Retinal pigment epithelial cell (primary cell): ENCODE measurements at places on chromosomes 4 and X.

DNA sequence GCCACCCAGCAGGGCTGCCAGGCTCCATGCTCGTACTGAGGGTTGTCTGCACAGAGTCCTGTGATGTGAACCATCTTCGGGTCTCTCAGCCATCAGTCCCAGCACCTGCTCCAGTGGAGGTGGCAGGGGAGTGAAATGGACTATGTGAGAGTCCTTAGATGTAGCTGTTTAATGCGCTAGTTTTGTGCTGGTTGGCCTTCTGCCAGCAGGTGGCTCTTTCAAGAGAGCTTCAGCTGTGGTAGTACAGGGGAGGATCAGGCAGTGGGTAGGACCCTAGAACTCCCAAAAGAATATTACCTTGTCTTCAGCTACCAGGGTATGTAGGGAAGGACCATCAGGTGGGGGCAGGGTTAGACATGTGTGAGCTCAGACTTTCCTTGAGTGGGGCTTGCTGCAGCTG, 1066.0 kb downstream of the GLUD2 start:
- no peak for DNase-seq

DNA sequence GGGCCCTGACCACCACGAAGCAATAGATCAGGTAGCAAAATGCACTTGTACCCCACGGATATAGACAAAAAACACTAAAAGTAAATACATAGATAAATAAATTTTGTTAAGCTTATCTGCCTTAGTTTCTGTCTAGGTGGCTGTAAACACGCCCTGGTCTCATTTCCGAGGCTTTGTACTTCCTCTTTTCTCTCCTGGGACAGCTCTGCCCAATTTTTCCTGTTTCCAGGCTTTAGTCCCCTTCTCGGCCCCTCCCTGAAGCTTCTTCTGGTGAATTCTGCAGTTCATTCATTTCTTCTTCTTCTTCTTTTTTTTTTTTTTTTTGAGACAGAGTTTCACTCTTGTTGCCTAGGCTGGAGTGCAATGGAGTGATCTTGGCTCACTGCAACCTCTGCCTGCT, 73.4 kb upstream of the STOX2 start:
- no peak for DNase-seq

DNA sequence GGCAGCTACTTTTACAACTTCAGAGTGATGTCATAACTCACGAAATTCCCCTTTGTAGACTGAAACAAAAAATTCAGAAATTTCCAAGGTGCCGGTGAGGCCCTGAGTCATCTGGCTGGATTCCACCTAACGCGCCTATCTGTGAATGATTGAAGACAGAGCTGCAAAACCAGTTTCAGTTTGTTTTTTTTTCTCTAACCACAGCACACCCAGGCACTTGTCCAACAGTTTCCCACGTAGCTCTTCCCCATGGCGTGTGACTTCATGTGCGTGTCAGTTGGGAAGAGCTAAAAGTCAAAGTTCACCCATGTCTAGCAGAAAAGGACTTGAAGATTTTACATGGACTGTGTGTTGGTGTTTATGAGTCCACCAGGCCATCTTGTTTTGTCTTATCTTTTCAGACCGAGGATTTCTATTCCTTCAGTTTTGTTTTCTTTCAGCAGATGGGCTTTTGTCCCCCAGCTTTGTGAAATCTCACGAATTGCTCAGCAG, 16.4 kb downstream of the TCEANC start:
- peak; percentile 54 for DNase-seq

DNA sequence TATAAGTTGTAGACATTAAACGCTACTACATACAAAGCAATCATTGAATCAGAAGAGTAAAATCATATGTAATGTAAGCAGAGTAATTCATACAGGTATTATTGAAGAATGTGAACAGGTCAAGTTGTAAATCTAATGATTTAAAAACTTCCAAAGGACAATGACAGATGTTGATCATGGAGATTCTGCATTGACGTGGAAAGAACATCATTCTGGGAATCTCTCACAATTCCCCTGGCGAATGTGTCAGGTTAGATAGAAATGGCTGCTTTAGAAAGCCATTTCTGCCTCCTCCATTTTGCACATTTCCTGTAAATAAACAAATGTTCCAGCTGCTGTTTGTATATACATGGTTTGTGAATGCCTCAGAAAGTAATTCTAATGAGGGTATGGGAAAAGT, 719.4 kb downstream of the ADGRL3 start:
- DNase-seq, result no peak

DNA sequence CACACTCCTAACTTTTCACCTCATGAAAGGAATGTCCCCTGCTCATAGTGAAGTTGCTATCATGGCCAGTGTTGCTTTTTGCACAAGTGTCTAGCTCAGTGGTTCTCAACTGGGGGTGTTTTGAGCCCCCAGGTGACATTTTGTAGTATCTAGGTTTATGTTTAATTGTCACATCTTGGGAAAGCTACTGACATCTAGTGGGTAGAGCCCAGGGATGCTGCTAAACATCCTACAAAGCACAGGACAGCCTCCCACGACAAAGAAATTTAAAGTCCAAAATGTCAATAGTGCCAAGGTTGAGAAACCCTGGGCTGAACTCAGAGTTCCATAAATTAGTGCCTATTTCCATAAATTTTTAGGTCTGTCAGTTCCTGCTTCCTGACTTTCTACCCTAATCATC, 70.7 kb upstream of the HCCS start:
- DNase-seq, result no peak

DNA sequence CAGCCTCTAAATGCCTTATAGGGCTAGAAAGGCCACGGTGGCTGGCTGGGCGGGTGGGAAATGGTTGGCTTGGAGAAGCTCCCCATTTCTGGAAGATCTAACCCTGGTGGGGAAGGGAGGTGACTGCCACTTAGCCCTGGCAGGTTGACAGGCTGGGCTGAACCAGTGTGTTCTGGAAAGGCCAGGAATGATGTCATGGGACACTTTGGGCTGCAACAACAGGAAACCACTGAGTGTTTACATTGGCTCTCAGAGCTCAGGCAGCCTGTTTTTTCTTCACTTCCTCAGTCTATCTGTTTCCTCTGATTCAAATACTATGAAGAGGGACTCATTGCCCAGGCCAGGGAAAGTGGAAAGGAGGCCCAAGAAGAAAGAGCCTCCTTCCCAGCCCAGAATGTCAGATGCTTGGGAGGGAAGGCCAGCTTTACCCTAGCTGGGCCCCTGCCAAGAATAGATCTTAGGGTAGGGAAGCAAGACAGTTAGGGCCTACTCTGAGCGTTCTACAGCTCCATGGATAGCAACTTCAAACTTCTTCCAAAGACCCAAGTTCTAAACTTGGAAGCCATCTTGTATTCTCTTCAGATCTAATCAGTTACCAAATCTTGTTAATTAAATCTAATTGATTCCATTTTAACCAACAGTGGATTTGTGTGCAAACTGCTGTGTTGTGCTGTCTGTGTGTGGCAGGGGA, 65.8 kb upstream of the MSN start:
- DNase-seq, result no peak

GRCh38 chr4:35982318-35982717, 262.0 kb downstream of the ARAP2 start:
- no peak for DNase-seq

DNA sequence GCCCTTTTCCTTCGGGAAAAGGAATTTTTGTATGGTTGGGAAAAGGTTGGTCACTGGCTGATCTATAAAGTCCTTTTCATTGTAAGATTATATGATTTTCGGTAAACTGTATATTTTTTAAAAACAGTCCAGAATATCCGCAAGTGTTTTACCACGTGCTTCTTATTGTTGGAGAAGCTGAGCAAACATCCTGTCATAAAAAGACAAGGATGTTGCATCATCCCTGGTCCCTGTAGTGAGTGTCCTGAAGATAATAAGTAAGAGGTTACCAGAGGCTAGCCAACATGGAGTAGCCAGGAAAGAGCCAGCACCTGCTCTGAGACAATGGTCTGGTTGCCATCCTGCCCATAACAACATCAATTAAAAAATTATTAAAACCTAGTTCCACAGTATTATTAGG, 5.1 kb downstream of the CXCL9 start:
- DNase-seq, result no peak

DNA sequence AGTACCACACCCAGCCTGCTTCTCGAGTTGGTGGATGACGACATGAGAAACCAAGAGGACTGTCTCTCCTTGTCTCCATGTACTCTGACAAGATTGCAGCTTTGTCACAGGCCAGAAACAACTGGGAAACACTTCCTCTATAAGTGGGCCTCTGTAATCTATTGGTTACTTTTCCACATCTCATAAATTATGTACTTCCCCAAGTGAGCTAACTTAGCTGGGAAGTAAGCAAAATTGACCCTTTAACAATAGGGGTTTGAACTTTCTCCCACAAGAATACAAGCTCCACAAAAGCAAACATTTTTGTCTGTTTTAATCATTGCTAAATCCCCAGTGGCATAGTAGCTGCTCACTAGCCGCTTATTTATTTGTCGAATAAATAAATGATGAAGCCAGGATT, 14.1 kb upstream of the USO1 start:
- no peak for DNase-seq

DNA sequence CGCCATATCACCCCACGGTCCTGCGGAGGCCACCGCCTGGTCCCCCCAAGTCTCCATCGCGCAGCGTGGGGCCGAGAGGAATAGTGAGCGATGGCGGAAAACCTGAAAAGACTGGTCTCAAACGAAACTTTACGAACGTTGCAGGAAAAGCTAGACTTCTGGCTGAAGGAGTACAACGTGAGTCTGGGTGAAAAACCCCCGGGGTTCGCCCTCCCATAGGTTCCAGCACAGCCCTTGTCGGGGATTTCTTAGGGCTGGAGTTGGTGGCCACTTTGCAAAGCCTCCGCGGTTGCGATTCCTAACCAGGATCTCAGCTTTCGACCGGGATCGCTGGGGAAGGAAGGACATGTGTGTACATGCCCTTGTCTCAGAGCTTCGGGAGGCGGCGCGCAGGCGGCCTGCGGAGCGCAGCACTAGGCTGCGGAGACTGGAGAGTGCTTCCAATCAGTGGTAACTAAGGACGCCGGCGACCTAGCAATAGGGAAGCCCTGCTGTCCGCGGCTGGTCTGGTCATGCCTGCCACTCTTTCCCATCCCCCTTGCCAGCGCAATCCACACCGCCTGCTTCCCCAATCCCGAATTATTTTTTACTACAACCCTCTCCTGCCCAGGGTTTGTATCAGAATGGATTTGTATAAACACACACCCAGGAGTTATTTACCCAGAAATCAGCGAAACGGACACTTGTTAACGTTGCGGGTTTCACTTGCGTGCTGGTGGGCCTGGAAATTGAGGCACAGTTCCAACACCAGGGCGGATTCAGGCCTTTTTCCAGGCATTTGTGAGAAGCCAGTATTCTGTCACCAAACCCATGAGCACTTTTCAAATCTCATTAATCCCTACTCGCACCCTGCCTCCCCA, 741 bp downstream of the SPATA18 start:
- peak; percentile 61 for DNase-seq

GRCh38 chrX:129779747-129780146, at the start of gene SASH3:
Gene SASH3, plus strand, starts transcription at chrX:129779949. Its CDS starts 149 bp downstream, at chrX:129780098.
- no peak for DNase-seq

DNA sequence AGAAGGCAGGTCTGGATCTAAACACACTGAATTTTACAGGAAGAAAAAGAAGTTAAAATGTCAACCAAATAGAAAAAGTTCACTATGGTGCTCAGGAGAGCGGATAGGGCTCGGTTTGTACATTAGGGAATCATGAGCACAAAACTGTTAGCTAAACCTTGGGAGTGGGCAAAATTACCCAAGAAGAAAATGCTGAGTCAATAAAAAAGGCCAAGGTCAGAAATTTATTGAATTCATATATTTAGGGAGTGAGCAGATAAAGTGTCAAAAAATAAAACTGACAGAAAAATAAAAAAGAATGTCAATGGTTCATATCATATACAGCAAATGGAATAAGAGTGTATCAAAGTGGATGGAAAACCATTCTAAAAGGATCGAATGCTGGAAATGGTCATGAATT, 452.5 kb upstream of the SMIM31 start:
- no peak for DNase-seq

- no peak for DNase-seq
Measured at GRCh38 chr4:168421671-168422070, 58.6 kb downstream of the DDX60L start.

DNA sequence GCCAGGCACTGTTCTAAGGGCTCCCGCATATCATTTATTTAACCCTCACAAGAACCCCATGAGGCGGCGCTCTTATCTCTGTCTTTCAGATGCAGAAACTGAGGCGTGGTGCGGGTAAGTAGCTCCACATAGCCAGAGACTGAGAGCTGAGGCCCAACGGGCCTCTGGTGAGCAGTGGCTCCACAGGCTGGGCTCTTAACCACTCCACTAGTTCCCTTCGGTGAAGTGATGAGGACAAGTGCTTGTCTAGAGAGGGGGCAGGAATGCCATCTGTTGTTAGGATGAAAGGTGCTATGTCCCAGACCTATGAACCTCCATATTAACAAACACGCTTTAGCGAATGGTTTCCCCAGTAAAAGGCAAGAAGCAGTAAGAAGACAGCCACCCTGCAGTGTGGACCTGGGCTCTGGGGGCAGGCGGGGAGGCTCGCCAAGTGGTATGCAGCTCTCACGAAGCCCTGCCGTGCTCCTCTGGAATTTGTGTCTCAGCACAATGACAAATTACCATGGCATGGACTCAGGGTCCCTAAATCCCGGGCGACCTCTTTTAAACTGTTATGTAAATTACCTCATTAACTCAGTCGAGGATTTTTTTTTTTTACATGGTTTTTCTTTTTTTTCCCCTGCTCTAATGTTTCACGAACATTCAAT, 20.9 kb upstream of the S100G start:
- DNase-seq, result no peak

GRCh38 chr4:36249610-36250009, 5.3 kb upstream of the ARAP2 start:
- DNase-seq, result no peak

- no peak for DNase-seq
Measured at GRCh38 chrX:143683486-143683885, 37.1 kb downstream of the SPANXN2 start.

GRCh38 chr4:21954916-21955315, 6.3 kb upstream of the KCNIP4 start:
- DNase-seq, result no peak

GRCh38 chrX:103747163-103747562, 29.5 kb upstream of the PLP1 start:
- no peak for DNase-seq

DNA sequence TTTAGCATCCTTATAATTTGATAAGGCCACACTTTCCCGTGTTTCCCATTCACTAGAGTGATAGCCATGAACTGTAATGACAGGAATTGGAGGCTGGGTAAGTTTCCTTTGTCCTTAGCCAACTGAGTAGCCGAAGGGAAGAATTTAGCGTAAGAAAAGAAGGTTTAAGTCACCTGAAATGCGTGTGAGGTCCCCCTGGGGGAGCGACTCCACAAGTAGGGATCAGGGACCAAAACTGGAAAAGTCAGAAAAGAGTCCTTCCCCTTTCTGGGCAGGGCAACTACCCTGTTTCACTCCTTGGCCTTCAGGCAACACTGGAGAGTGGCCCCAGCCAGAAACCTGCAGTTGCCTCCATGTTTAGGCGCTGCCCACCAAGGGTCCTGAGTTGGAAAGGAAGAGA, 81.6 kb upstream of the MED14 start:
- no peak for DNase-seq

- DNase-seq, result no peak
Measured at GRCh38 chr4:37625499-37625898, 60.7 kb downstream of the RELL1 start.
